ENCODE measurements at places on chromosomes 1 and 21.

DNA sequence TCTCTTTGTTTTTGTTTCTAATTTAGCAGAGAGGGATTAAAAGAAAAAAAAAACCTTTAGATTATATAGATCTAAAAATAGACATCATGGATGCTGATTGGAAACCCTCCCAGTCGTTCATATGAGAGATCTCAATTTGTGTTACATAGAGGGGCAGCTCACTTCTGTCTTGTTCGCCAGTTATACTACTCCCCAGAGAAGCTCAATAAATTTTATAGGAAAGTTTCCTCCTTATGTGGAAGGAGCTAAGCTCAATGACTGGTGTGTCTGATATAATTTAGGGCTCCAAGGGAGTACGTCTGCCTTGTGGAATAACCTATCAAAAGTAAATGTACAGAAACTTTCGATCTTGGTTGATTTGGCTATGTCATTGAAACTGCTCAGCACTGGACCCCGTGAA, 117.6 kb downstream of the PEX14 start:
- DNase-seq: no peak

DNA sequence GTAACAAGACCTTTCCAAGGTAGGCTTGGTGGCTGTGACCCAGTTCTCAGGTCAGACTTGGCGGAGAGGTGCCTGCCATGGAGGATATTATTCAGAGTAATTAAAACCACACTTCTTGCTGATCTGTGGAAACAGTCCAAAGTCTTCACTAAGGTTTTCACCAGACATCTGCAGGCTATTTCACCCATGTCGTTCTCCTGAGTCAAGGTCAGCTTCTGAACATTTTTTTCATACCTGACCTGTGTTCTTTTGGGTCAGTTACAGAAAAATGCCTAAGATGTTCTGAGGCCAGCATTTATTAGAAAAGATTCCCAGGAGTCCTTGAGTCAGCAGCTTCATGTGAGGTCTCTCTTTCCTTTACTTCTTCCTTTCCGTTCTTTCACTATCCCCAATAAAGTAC, 54.9 kb downstream of the RGL1 start:
- no peak for DNase-seq

DNA sequence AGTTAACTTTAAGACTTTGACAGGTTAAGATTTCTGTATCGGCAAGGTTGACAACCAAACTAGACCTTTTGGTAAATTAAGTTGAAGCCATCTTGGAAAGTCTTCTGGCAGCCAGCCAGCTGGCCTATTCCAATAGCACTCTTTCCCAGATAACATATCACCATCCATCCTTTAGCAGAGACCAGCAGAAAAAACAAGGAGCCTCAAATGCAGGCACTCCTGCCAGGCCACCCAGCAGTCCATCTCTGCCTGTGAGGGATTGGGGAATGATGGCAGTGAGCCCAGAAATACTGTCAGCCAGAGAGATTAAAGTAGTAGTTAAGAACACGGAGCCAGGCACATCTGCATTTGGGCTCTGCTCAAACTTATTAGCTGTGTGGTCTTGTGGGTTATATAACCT, 19.4 kb downstream of the ZBTB40 start:
- no peak for DNase-seq

- DNase-seq: no peak
Observed at GRCh38 chr1:34060187-34060730, 104.8 kb downstream of the CSMD2 start.

DNA sequence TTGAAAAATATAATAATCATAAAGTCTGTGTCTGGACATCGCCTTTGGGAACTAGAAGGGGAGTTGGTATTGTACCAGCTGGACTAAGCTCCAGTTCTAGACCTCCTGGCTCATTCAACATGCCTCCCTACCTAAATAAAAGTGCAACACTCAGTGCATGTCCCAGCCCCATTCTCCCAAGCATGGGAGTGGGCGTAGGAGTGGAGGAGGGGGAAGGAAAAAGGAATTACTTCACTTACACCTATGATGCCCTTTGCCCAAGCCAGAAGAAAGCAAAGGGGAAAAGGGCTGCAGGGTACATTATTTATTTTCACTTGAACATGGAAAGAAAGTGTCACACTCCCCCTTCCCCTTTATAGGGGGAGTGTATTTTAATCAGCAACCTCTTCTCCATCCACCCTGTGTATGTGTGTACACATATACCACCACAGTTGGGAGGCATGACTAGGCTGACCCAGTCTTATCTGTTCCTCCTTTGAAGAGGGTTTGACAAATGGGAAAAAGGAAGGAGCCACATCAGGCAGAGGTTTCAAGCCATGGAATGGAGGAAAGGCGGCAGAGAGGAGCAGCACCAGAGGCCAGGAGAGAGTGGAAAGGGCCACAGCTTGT, 3.2 kb downstream of the NIT1 start:
- no peak for DNase-seq

DNA sequence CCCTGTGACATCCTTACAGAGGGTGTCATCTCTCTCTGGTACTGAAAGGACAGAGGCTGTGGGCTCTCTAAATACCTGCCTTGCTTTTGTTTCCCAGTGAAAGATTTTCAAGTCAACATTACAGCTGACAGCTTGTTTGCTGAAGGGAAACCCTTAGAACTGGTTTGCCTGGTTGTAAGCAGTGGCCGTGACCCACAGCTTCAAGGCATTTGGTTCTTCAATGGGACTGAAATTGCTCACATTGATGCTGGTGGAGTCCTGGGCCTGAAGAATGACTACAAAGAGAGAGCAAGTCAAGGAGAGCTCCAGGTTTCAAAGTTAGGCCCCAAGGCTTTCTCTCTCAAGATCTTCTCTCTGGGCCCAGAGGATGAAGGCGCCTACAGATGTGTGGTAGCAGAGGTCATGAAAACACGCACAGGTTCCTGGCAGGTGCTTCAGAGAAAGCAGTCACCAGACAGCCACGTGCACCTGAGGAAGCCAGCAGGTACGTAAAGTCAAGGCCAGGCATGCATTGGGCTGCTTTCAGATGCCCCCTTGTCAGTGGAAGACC, 11.8 kb downstream of the CD101 start:
- DNase-seq: no peak

- DNase-seq: no peak
Observed at GRCh38 chr1:196649990-196650389, 1.9 kb upstream of the CFH start.

DNA sequence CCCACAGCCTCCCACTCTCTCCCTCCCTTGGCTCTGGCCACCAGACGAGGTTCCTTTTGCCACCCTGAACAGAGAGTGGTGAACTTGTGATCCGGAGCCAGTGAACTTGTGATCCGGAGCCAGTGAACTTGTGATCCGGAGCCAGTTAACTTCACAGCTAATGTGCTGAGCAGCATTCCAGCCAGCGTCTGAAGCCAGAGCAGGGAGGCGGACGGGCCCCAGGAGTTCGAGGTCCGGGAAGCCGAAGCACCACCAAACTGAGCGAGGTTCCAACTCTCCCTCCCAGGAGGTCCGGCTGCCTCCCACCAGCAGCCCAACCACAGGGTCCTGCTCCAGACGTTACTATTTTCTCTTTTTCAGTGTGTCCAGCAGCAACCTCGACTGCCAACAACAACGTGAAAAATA, 85.8 kb downstream of the SYF2 start:
- DNase-seq: peak; percentile 25

DNA sequence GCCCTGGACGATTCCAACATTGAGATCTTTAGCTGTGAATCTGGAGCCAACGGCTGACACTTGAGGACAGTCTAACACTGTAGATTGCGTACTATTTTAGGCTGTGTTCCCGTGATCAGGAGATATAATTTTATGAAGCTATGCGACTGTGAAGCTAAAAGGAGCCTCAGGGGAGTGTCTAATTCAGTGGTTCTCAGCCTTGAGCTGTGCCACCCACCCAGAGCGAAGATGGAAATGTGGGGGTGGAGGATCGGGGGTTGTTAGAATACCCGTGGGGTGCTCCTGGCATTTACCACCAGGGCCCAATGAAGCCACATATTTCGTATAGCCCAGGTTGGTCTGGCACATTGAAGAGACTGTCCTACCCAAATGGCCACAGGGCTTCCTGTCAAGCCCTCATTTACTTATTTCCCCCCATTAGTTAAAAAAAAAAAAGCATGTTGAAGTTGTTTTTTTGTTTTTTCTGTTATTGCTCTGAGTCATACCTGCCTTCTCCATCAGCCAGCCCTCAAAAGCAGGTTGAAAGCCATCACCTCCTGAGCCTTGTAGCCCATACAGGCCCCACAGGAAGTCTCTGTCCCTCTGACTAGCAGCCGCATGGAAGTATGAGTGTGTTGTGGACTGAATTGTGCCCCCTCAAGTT, 141.7 kb downstream of the GALNT2 start:
- DNase-seq: no peak

- DNase-seq: no peak
Observed at GRCh38 chr1:27144049-27144748, 10.7 kb downstream of the SLC9A1 start.

GRCh38 chr1:38746402-38746935, 113.1 kb downstream of the RRAGC start:
- DNase-seq: no peak

DNA sequence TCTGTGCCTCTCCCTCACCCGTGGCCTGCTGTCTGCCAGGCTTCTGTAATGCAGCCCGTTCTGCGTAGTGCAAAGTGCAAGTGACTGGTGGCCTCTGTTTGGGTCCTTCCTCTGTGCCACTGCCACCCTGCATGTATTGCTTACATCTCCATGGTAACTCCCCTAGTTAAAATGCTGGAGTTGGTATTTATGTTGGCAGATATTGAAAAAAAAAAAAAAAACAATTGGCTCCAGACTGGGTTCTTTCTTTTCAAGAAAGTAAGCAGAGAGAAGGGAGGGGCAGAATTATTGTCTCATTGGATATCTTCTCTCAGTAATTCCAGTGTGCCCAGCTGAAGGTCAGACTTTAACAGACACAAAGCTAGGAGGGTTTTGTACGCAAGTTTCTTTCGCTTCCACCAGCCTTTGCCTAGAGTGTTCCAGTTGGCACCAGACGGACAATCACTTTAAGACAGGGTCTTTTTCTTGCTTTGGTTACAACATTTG, 242.3 kb downstream of the PBX1 start:
- peak; percentile 43 for DNase-seq

DNA sequence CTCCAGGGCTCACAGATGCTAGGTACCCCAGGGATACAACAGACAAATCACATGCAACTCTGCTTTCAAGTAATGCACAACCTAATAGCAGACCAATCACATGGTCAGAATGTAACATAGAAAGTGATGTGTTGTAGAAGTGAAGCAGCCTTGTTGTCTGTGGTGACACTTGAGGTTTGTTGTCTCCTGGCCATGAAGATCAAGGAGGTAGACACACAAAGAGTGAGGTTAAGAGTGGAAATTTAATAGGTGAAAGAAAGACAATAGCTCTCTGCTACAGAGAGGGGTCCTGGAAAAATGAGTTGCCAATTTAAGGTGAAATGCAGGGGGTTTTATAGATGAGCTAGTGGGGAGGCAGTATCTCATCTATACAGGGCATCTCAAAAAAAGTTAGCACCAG, 2.5 kb upstream of the TMEM9 start:
- DNase-seq: no peak

- no peak for DNase-seq
Observed at GRCh38 chr1:90325168-90325567, 330.3 kb downstream of the ZNF326 start.

- no peak for DNase-seq
Observed at GRCh38 chr1:111602302-111602701, 17.3 kb upstream of the RAP1A start.

- DNase-seq: no peak
Observed at GRCh38 chr1:214420833-214421232, 130.6 kb downstream of the PTPN14 start.

Data from hippocampal formation (tissue), 2 donors.